ENCODE measurements at places on chromosomes 1 and 21. TPM values are rescaled to one million over a fixed set of nuclear protein-coding genes. Genes with fewer than 3 reads are reported as not detected.

The KRTAP10-4 gene
- not detected for total RNA-seq

The FCRL2 gene
- total RNA-seq: not detected

The LCA5L gene
- 1.2 TPM for total RNA-seq

The CNR2 gene
- 0.02 TPM for total RNA-seq

The LMOD1 gene
- total RNA-seq: not detected

The TSTD1 gene
- 0.32 TPM for total RNA-seq

The FTCD gene
- not detected for total RNA-seq

The CRP gene
- total RNA-seq: not detected

The KRTAP19-1 gene
- total RNA-seq: not detected

The OR2G6 gene
- not detected for total RNA-seq

The ALX3 gene
- total RNA-seq: not detected

The LIN28A gene
- not detected for total RNA-seq

The CASQ2 gene
- not detected for total RNA-seq

The CCDC190 gene
- not detected for total RNA-seq

The NAV1 gene
- 10.1 TPM for total RNA-seq

The ABL2 gene
- total RNA-seq: 22.0 TPM

The CRYBG2 gene
- 1.6 TPM for total RNA-seq

The CDC14A gene
- total RNA-seq: 2.6 TPM

The IL20 gene
- total RNA-seq: not detected

The ARHGEF11 gene
- 15.6 TPM for total RNA-seq

The HSD3B2 gene
- not detected for total RNA-seq

The TMEM61 gene
- 0.62 TPM for total RNA-seq

The HHAT gene
- total RNA-seq: 1.7 TPM

The CD34 gene
- total RNA-seq: not detected

The SPRR1B gene
- total RNA-seq: not detected

The RHD gene
- total RNA-seq: not detected

The GORAB gene
- total RNA-seq: 6.1 TPM

The SON gene
- total RNA-seq: 80.3 TPM

The SRSF11 gene
- 69.7 TPM for total RNA-seq

The SPRR5 gene
- total RNA-seq: not detected

The RHBDL2 gene
- total RNA-seq: 2.3 TPM

The TNN gene
- total RNA-seq: not detected

The ERICH3 gene
- total RNA-seq: not detected
